Fibroblast of gingiva (primary cell): ENCODE measurements at places on chromosomes 6 and 20.

DNA sequence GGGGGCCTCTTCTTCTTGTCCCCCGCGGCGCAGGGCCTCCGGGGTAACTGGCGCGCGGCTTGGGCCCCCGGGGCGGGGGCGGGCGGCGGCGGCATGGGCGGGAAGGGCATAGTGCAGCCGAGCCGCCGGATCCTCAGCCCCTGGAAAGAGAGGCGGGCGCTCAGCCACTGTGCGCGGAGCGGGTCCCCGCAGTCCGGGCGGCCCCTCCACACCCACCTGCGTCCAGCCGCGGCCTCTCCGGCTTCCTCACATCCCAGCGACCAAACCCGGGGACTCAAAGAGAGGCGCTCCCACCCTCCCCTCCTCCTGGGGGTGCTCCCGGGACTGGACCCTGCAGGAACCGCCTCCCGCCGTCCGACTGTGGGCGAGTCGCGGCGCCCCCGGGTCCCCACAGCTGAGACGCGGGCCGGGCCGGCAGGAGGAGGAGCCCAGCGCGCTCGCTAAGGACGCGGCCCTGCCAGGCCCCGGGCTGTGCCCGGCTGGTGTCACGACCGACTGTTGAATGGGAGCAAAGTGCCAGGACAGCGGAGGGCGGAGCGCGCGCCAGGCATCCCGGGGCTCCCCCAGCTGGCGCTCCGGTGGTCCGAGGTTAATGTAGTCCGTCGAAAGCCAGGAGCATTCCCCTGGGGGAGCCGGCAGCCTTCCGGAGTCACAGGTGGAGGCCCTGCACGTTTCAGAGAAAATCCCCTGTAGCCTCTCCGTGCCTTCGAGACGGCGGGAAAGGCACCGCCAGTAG, at the start of gene PRR18:
Gene PRR18 (minus strand): TSS at position 360 of the 736 bp plus-strand sequence. CDS start 250 bp downstream, at position 110.
- no peak for DNase-seq

DNA sequence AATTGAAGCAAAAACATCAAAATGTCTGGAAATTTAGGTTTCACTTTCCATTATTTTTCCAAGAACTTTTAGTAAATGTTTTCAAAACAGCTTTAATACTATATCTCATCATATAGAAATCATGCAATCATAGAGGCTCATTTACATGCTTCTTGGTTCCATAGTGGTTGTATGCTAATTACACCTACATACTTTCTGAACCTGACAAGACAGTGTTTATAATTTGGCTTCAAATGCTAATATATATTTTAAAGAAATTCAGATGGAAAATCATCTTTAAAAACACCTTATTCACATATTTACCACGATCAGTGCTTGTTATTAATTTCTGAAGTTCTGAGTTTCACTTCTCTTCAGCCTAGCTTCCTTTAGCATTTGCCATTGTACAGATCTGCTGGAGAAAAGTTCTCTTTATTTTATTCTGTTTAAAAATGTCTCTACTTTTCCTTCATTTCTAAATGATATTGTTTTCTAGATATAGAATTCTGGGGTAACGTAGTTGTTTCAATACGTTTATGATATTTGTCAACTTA, 89.9 kb downstream of the PLCB1 start:
- DNase-seq, result no peak

DNA sequence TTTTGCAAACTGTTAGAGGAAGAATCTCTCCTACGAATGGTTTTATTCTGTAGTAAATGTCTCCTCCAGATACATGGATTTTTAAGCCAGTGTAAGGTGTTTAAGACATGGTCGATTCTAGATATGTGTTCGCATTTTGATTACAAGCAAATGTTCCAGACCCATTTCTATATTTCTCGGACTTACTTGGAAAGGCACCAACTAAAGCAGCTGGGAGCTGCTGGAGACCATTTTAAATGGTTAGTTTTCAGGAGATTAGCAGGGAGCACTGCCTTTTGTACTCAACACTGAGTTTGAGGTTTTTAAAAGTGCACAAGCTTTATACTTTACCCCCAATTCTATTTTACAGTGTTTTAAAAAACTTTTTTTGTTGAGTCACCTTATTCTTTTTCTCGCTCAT, 857.0 kb downstream of the KIF16B start:
- no peak for DNase-seq

DNA sequence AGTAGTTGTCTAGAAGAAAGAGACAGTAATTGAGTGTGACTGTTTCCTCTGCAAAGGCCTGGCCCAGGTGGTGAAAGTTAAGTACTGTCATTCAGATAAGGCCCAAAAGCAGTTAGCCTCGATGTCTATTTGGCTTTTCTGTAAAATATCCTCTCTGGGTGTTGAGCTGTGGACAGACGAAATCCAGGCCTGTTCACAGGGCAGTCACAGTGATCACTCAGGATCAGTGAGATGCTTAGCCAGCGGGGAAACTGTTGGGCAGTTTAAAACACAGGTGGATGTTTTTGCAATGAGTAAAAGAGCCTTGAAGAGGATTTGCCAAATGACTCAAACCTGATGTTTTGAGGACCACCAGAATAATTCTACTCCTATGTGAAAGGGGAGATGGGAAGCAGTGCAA, 22.0 kb upstream of the PRDM1 start:
- DNase-seq, result no peak

DNA sequence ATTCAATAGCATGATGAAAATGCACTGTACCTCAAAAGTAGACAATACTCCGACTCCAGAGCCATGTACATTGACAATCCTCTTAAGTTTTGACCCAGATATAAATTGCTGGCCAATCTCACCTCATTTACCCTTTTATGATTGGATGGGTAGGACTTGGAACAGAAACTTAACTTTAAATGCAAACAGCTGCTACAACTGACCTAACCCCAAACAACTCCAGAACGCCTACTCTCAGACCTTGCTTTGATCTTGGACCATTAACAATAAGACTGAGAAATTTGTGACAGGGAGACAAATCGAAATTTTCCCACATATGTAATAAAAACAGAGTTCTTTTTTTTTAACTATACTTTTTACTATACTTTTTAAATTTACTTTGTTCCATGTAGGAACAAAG, 200.5 kb upstream of the MCHR2 start:
- DNase-seq, result peak; percentile 34

DNA sequence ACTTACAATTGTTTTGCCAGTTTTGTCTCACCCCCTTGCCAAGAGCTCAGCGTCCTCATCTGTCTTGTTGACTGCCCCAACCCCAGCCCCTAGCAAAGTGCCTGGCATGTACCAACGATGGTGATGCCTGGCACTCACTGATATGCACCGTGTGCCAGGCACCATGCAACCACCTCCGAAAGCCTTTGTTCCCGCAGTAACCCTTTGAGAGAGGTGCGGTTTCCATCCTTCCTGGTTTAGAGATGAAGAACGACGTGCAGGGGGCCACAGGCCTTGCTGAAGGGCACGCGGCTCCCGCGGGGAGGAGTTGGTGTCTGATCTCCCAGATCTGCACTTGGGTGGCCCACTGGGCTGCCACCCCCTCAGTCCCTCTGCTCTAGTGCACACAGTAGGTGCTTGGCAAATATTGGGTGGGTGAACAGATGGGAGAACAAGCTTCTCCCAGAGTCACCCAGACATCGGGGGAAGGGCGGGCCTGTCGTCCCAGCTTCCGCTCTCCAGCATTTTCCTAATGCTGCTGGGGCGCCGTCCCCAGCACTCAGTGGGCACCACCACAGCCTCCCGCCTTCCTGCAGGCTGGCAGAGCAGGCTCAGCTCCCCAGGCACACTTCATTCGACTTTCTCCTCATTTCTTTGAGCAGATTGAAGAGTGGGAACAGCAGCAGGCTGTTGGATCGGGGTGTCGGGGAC, 35.3 kb downstream of the DLGAP4 start:
- DNase-seq, result no peak

DNA sequence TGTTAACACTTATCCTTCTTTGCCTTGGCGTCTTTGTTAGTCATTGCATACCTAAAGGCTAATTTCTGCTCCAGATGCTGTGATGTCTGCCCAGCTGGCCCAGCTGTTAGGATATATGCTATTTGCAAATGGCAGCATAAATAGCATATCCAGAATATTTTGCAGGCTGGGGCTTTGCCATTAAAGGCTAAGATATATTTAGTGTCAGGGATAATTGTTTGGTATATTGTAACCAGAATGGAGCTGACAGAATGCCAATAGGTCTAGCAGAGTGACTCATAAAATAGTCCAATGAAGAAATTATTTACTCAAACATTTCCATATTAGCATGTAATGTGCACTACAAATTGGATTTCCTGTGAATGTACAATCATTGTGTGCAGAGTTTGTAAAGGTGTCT, 584.1 kb upstream of the FLRT3 start:
- DNase-seq, result peak; percentile 88

- no peak for DNase-seq
Measured at GRCh38 chr20:51480507-51481270, 61.8 kb downstream of the NFATC2 start.

DNA sequence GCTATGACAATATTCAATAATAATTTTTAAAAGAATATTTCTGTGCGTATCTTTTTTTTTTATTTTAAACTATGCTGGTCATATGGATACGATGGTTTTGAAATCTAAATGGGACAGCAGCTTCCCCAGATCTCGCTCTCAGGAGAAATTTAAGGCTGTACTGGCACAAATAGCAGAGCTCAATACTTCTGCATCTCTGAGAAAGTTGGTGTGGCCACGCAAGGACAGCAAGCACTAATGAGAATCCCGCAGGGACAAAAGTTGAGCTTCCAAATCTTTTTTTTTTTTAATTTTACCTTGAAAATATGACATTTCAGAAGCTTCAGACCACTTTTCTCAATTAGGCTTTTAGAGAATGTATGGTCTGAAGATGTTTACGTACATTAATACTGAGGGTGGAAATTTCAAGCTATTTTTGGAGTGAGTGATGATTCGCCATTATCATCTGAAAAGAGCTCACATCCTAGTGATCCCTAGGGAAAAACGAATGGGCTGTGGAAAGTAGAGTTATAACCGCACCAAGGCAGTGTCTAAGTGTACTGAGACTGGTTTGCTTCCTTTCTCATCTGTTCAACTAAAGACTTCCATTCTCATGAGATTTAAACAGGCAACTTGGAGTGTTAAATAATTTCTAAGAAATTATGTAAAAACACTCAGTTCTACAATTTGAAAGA, 840.0 kb downstream of the C6orf118 start:
- no peak for DNase-seq

GRCh38 chr20:50198180-50198666, 7.6 kb downstream of the CEBPB start:
- DNase-seq, result no peak

- no peak for DNase-seq
Measured at GRCh38 chr6:151885234-151885633, 77.8 kb downstream of the ESR1 start.

DNA sequence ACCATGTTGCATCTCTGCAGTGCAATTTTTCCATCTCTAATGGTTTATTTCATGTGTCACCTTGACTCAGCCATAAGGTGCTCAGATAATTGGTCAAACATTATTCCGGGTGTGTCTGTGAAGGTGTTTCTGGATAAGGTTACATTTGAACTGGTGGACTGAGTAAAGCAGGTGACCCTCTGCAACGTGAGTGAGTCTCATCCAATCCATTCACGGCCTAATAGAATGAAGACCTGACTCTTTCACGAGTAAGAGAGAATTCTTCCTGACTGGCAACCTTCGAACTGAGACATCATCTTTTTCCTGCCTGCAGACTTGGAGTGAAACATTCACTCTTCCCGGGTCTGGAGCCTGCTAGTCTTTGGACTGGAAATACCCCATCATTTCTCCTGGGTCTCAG, 77.1 kb upstream of the SLC22A23 start:
- no peak for DNase-seq

- no peak for DNase-seq
Measured at GRCh38 chr6:36130667-36131510, 576 bp downstream of the MAPK13 start.

GRCh38 chr6:141677598-141678211, 455.0 kb upstream of the GJE1 start:
- peak; percentile 38 for DNase-seq

- DNase-seq, result no peak
Measured at GRCh38 chr20:24060851-24061590, 72.4 kb upstream of the GGTLC1 start.

DNA sequence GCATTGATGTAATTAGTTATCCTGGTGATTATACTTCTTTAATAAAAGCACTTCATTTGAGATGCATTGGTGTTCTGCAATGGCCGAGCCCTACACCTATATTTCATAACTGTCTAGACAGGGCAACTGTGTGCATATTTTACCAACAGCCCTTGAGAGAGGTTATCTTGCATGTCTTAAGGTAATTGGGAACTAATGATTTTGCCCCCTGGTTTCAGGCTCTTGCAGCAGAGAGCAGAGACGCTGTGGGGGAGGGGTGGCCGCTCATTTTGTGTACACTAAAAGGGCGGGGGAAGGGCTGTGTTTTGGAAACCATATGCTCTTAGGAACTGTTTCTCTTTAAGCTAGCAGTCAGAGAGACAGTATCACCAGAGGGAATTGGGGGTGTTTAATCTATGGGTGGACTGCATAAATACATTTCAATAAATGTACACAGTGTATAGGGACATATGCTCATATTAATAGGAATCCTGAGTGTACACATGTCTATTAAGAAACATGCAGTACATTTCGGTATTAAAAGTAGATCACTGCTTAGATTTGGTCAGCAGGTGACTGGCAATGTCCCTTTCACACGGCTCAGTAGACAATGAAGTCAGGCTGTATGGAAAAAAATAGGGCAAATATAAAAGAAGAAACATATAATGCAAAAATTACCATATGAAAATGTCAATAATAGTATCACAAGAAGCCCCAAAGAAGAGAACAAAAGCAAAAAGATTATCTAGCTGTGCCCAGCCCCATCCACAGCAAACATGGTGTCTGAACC, 402.9 kb upstream of the CITED2 start:
- no peak for DNase-seq

DNA sequence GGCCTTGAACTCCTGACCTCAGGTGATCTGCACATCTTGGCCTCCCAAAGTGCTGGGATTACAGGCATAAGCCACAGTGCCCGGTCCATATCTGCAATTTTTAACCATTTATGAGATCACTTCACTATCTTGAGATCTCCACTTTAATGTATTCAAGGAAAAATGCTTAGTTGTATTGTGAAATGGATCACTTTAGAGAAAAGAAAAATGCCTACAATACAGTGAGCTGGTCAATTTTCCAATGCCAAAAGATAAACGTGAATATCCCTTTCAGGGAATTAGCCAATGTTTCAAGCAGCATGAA, 82.8 kb upstream of the ZNF217 start:
- DNase-seq, result no peak

GRCh38 chr6:49806145-49806544, 19.1 kb upstream of the PGK2 start:
- DNase-seq, result no peak

GRCh38 chr20:57309544-57310115, 20.0 kb upstream of the SPO11 start:
- DNase-seq, result no peak

GRCh38 chr20:35121186-35121585, 25.9 kb downstream of the EDEM2 start:
- no peak for DNase-seq

- DNase-seq, result no peak
Measured at GRCh38 chr6:125041740-125042459, 79.7 kb downstream of the RNF217 start.

GRCh38 chr6:54758340-54758739, 88.2 kb upstream of the FAM83B start:
- no peak for DNase-seq

- DNase-seq, result no peak
Measured at GRCh38 chr6:135183002-135183531, 2.0 kb downstream of the MYB start.

- DNase-seq, result peak; percentile 62
Measured at GRCh38 chr6:42766163-42766670, 15.6 kb upstream of the BICRAL start.

- no peak for DNase-seq
Measured at GRCh38 chr6:144411531-144412165, 126.5 kb downstream of the UTRN start.
